Stomach (tissue), 19 donors: ENCODE measurements at places on chromosomes 1 and 21. TPM values are rescaled to one million over a fixed set of nuclear protein-coding genes. Genes with fewer than 3 reads are reported as not detected.
A peak's percentile ranks its signal among the peaks of the same experiment; 100 is the strongest.

DNA sequence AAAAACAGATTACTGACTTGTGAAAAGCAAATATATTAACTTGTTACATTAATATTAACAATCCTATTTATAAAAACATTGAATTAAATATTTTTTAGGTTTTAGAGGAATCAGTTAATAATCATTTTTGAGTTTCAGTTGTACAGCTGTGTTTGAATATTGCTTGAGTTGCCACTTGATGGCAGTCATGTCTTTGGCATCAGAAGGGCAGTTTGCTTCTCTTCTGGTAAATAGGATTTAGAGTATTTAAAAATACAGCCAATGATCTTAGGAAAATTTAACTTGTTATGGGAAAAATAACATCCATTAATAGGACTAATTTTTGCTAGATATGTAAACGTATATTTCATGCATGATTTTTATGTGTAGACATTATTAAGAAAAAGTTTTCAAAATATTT, 234.1 kb downstream of the NCAM2 start:
- no peak for DNase-seq

DNA sequence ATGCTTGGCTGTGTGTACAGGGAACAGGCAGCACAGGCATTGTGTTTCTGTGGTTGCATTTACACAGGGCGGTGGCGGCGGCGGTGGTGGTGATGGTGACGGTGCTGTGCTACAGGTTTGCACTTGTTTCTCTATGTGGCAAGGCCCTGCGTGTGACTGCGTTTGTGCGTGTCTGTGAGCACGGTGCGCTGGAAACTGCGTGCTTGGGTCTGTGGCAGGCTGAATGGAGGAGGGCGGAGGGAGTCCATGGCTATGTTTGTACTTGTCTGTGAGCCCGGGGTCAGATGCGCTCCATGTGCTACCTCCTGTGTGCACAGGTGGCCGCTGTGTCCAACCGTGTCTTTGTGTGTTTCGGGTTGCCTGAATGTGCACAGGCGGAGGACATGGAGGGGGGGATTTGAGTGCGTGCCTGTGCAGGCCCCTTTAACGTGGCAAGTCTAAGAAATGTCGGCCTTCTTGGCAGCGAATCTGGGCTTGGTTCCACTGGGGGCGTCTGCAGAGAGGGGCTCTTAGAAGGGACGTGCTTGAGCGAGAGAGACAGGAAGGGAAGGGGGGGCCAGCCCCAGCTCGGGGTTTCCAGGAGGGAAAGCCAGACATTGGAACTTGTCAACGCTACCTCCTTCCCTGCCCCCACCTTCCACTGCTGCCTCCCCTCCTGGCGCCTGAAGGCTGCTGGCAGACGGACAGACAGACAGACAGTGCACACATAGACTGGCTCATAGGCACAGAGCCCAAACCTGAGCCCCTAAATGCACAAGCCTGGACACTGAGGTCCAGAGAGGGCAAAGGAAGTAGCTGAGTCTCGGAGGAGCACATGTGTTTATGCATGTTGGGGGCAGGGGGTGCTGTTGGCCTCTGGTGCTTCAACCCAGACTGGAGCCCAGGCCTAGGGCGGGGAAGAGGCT, 32.7 kb upstream of the WASF2 start:
- DNase-seq, result peak; percentile 74

- DNase-seq, result no peak
Measured at GRCh38 chr1:219555806-219556205, 57.1 kb downstream of the ZC3H11B start.

- DNase-seq, result no peak
Measured at GRCh38 chr1:170731566-170732251, 67.8 kb downstream of the PRRX1 start.

RBM11 gene
- not detected for total RNA-seq

PTPRC gene
- total RNA-seq, result 36.8 TPM

GRCh38 chr1:24111262-24111995, 506 bp downstream of the MYOM3 start:
- no peak for DNase-seq

- DNase-seq, result peak; percentile 73
Measured at GRCh38 chr1:14987829-14988603, 165.5 kb upstream of the TMEM51 start.

- DNase-seq, result peak; percentile 77
Measured at GRCh38 chr1:67832737-67833601, at the start of gene GNG12. TSS of gene GNG12 (minus strand) at chr1:67833467. CDS start at chr1:67707686, 125,781 bp downstream.

GRCh38 chr1:7468248-7468647, 302.8 kb upstream of the VAMP3 start:
- no peak for DNase-seq

GRCh38 chr1:86205741-86206140, 49.2 kb upstream of the COL24A1 start:
- no peak for DNase-seq
